ENCODE measurements at places on chromosomes 7 and 10. TPM values are rescaled to one million over a fixed set of nuclear protein-coding genes. Genes with fewer than 3 reads are reported as not detected.

DNA sequence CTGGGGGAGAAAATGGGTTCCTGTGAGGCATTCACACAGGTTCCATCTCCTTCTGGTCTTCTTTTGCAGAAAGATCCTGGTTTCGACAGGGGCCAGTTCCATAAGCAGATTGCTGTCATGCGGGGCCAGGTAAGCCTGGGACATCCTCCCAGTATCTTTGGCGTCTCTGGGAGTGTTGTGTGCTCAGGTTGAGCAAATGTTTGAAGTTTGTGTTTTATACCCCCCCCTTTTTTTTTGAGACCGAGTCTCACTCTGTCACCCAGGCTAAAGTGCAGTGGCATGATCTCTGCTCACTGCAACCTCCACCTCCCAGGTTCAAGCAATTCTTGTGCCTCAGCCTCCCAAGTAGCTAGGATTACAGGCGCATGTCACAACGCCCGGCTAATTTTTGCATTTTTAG, 20.0 kb downstream of the AVPI1 start:
- DNase-seq, result no peak

- no peak for DNase-seq
Observed at GRCh38 chr7:142720172-142720773, 29.0 kb upstream of the PRSS1 start.

- peak; percentile 38 for DNase-seq
Observed at GRCh38 chr10:132539894-132540293, 2.3 kb downstream of the INPP5A start.

GRCh38 chr10:49596836-49597235, 13.3 kb upstream of the SLC18A3 start:
- DNase-seq, result no peak

DNA sequence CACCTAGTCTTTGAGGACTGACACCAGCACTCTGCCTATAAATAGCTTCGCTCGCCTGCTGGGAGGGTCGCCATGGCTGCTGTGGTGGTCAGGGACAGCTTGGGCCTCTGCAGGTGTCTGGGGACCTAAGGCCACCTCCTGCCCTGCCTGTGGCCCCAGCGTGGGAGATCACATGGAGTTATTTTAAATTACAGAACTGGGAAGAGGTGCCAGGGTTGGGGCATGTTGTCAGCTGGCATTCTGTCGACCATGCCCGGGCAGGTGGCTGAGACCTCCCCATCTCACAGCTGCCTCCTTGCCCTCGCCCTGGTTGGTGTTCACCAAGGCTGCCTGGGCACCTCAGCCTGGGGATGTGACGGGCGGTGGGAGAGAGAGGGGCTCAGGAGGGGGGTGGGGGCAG, 18.1 kb downstream of the SHH start:
- DNase-seq, result no peak

DNA sequence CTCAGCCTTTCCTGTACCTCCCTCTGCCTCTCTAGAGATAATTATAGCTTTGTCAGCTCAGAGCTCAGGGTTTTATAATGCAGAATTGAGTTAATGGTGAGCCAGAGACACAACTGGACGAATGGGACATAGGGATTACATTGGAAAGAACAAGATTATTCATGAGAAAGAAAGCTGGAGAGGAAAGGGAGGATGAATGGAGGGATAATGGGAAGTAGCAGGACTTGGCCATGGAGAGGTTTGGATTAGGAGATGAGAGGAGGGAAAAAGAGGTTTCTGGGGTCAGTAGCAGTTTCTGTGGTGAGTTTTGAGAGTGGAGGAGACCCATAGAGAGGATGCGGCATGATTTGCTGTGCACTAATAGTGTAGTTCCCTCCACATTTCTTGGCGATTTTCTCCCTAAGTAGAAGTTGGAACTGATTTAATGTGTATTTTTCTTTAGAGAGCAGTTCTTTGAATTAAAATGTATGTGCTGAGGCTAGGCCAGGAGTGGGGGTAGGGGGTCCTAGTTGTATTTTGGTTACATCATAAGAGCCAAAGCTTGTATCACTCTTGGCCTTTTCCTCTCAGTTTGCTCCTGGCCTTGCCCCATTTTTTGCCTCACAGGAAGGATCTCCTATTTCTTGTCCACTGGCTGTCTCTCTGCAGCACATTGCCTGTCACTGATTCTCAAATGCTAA, 107.4 kb downstream of the MKX start:
- DNase-seq, result no peak

DNA sequence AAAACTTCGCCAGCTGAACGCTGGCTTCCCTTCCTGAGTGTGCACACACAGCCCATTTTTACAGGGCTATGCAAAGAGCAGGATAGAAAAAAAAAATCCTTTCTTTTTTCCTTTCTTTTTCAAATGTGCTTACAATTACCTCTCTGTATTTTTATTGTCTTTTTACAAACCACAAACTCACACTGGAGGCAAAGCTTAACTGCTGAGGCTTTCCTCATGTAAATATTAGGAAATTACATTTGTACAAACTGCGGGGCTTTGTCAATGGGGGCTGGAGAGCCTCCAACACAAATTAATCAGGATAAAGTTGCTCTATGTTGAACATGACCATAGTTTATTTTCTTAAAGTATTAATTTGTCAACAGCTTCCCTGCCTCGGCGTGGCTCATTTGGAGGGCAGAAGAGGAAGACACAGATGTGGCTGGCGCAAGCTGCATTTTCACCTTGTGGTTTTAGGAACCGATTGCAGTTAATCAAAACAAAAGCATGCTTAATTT, 411.7 kb upstream of the MKI67 start:
- DNase-seq, result no peak

- no peak for DNase-seq
Observed at GRCh38 chr10:21512573-21513404, 12.7 kb downstream of the SKIDA1 start.

- no peak for DNase-seq
Observed at GRCh38 chr10:125120053-125120710, 40.2 kb downstream of the CTBP2 start.

DNA sequence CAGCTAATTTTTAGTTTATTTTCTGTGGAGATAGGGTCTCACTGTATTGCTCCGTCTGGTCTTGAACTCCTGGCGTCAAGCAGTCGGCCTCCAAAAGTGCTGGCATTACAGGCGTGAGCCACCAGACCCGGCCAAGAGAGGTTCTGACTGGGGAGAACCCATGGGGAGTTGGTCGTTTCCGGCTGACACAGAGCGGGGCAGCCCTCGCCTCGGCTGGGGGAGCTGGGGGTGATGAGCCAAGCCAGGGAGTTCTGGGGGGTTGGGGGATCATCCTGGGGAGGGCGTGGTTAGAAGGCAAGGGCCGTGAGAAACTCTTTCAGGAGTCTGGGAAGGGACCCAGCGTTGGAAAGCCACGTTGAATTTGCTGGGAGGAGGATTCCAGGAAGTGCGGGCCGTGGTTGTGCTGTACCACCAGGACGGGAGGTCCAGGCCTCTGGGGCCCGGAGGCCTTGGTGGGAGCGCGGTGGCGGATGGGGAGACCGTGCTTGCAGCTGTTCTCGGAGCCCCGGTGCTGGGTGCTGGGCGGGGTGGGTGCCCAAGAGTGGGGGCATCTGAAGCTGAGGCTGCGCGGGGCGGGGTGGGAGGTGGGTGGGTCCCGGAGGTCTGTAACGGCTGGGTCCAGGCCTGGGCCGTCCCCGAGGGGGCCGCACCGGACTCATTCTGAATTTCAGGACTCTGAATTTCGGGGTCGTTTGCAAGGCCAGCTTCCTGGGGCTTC, 8.4 kb upstream of the ZNF853 start:
- no peak for DNase-seq

DNA sequence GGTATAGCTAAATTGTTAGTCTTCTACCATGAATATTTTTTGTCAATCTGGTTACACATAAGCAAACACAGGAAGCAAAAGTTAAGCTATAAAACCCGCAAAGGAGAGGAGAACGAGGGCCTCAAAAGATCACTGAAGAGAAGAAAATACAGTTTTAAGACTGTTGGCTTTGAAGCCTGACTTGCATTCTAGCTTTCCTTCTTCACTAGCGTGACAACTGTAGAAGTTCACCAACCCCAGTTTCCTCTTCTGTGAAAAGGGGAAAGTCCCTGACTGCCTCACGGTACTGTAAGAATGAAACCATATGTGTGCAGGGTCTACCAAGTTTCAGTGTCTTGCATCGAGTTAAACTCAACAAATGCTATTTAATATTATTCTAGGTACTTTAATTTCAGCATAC, 7.5 kb upstream of the LRRN3 start:
- peak; percentile 71 for DNase-seq

DNA sequence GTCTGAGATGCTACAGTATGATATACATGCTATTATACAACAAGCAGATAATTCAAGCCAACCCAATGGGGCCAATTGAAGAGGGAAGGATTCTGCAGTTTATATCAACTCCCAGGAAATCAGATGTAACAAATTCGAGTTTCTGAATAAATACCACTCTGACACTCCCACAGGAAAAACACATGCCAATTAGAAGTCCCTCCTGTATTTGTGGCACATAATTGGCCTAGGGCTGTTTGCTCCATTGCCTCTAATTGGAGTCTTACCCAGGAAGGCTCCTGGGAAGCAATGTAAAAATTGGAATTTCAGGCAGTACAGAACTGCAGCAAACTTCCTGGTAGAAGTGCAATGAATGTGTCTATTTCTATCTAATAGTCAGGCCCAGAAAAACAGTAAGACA, 4.7 kb downstream of the PPA1 start:
- DNase-seq, result no peak

DNA sequence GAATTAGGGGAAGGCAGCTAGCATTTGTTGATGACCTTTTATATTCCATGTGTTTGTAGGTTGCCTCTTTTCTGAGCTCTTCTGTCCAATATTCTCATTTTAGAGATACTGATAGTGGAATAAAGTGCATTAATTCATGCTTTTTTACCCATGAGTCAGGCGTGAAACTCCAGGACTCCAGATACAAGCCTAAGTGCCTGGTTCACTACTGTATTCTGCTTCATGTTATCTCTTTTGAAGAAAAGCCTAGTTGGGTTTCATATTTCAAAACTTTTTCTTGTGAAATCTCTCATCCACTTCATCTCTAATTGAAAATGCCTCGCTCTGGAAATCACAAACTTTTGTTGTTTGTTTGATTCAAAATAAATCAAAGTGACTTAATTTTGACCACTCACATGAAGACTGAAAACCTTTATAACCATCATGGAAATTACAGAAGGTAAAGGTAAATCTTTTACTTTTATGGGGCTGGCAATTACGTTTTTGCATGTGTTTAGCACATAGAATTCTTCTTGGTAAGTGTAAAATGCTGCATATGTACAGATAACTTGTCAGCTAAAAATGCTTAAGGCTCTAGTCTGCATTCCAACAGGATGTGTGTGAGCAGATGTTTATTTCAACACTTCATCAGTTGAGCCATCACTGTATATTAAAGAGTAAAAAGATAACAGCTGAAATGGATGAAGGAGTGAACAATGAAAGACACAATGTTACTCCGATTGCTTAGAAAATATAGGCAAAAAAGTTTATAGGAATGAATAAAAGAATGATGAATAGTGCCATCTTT, 961.8 kb upstream of the CELF2 start:
- no peak for DNase-seq

DNA sequence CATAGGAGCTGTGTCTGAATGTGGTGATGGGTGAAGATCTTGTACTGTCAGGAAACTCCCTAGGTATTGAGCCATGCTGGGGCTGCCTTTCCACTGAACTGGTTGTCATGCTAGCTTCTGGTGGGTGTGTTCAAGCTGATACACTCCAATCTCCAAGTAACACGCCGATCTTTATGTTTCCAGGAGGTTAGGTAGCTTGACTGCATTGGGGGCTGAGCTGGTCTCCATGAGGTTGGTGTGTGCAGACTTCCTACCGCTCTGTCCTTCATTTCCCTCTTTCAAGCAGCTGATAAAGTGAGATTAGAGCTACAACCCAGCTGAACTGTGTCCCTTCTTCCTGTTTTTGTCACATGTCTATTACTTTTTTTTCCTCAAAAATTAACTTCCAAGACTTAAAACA, 265.5 kb downstream of the ANKRD30A start:
- DNase-seq, result no peak

GRCh38 chr7:12320987-12321647, 82.5 kb downstream of the VWDE start:
- DNase-seq, result no peak

DNA sequence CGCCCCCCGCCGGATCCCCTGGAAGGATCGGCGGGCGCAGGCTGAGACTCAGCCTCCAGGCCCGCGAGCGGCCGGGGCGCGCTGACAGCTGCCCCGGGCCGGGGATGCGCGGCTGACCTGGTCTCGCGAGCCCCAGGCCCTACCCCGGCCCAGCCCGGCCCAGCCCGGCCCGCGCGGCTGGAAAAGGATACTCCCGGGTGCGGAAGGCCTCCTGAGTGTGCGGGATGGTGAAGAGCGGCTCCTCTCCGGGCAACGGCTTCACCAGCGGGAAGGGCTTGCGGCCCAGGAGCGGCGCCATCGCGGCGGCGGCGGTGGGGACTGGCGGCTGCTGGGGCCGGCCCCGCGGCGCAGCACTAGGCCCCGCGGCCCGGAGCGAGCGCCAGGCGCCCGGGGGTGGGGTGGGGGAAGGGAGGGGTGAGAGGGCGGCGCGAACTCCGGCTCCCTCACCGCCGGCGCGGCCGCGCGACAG, 423 bp downstream of the BAZ1B start:
- no peak for DNase-seq

DNA sequence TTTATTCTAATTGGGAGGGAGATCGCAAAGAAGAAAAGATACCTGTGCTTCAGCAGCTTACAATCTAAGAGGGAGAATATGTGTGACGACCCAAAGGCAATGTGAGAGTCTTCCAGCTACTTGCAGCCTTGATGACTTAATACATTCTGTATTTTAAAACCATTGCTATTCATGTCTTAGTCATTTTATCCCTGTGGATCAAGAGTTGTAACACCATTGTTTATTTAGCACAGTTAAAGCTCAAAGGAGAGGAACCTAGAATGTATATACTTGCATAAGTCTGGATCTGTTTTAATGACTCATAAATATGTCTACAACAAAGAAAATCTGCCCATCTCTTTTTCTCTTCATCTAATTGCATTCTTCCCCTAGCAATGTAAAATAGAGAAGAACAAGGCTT, 117.9 kb upstream of the DLX6 start:
- no peak for DNase-seq

- DNase-seq, result no peak
Observed at GRCh38 chr10:89295597-89295996, 6.2 kb upstream of the IFIT2 start.

DNA sequence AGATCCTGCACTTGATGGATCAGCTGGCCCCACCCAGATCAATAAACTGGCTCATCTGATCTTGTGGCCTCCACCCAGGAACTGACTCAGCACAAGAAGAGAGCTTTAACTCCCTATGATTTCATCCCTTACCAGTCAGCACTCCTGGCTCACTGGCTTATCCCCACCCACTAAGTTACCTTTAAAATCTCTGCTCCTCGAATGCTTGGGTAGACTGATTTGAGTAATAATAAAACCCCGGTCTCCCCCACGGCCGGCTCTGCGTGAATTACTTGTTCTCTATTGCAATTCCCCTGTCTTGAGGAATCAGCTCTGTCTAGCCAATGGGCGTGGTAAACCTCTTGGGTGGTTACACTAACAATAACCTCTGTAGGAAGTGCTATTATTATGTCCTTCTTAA, 83.7 kb downstream of the MBL2 start:
- no peak for DNase-seq

CALML5 gene
- not detected for total RNA-seq

VGF gene
- 0.33 TPM for total RNA-seq

TAS2R5 gene
- total RNA-seq, result 0.91 TPM

CYREN gene
- total RNA-seq, result 32.1 TPM

PVRIG gene
- total RNA-seq, result 70.5 TPM

ACTA2 gene
- 14.7 TPM for total RNA-seq

CCL24 gene
- not detected for total RNA-seq

TWIST1 gene
- total RNA-seq, result 2.9 TPM

ADAM12 gene
- 1.2 TPM for total RNA-seq

VWDE gene
- 5.2 TPM for total RNA-seq

Measured in activated CD4-positive, alpha-beta memory T cell treated with anti-CD3 and anti-CD28 coated beads, Interleukin-2, amount 10 ng/mL, durations not matched to agents 7 days and 5 days (primary cell).